ENCODE measurements at places on chromosomes 1 and 21. TPM values are rescaled to one million over a fixed set of nuclear protein-coding genes. Genes with fewer than 3 reads are reported as not detected.

DNA sequence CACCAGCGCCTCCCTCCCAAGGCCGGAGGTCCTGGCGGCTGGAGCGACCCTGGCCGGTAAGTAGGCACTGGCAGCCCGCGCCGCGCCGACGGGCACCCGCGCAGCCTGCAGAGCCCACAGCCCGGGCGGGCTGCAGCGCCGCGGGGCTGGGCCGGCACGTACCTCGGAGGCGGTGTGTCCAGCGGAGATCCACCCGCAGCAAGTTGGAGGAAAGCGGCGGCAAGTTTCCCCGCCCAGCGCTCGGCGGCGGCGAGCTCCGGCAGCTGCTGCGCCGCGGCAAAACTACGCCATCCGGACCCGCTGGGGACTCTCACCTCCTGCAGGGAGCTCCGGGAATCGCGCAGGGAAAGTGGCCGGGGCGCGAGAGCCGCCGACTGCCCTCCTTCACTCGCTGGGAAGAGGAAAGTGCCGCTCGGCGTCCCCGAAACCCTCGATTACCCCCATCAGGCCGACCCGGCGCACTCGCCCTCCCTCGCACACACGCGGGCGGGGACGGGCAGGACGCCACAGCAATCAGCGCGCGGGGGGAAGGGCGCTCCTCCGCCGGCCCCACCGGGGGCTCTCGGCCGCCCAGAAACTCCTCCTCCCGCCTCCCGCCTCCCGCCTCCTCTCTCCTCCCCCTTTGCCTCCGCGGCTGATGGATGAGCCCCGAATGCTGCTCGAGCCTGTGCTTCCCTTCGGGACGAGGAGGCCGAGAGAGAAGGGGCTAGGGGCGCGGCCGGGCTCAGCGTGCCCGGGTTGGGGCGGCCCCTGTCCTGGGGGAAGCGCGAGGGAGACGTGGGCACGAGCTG, at the start of gene TGFBR3:
Gene TGFBR3, minus strand, starts transcription at position 436 of the 791 bp plus-strand sequence. CDS start 24,620 bp downstream, outside the sequence.
- H3K4me1 ChIP-seq = peaks cover 31% of the 10 kb centered on the region
- H3K27me3 ChIP-seq = no peaks in the 10 kb centered on the region
- H3K27ac ChIP-seq = peak within 1 kb of the TSS; percentile 79
- H3K4me3 ChIP-seq = peak within 1 kb of the TSS; percentile 86
- peak; percentile 96 for DNase-seq
- H3K36me3 ChIP-seq = no peaks in the 10 kb centered on the region

DNA sequence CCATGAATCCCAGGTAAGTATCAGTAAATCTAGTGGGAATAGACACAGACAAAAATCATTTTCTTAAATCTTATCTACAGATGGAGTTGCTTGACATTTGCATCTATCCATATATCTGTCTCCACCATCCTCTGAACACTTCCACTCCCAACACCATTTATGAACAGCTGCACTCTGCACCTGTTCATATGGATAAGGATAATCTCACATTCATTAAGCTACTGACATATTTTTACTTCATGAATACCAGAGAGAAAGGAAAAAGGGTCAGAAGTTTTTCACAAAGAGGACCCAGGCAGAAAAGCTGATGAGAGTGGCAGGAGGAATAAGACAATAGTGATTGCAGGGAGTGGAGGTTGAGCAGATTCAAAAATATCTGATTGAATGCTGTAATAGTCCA, 222.6 kb downstream of the DNAH14 start:
- no peak for DNase-seq
- no peaks in the 10 kb centered on the region for H3K36me3 ChIP-seq
- H3K4me3 ChIP-seq = no peak overlapping the region
- H3K4me1 ChIP-seq = peaks cover 4% of the 10 kb centered on the region
- H3K27me3 ChIP-seq = no peaks in the 10 kb centered on the region

DNA sequence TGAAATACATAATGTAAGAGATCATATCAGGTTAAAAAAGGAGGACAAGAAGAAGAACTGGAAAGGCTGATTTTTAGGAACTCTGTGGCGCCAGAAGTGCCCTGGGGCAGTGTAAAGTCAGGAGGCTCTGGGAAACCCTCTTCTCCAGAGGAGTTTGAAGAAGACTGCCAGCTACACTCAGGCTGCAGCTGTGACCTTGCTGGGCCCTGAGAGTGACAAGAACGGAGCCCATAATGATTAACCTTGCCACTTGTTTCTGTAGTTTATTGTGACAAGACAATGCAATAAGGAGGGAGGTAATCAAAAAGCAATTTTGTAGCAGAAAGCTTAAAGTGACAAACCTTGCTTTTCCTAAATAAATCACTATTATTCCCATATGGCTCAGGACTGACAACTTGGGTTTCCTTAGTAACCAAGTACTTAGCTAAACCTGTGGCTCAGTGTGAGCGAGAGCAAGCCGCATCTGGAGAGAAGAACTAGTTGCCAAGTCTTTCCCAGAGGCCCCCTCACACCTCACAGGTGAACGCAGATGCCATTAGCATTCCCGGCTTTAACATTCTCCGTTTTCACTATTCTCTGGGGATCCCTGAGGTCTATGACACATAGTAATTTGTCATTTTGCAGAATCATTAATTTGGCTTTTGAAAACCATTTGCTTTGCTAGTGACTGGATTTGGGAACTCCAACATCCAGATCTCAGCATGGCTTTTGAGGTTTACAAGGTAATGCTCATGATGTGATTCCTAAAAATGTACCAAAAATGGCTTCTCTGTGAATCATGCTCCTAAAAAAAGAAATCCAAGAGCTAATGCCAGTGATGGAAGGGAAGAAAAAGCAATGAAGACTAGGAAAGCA, 115.9 kb downstream of the OMA1 start:
- H3K27me3 ChIP-seq = peaks cover 3% of the 10 kb centered on the region
- no peaks in the 10 kb centered on the region for H3K36me3 ChIP-seq
- no peaks in the 10 kb centered on the region for H3K4me1 ChIP-seq

Gene CRYAA
- total RNA-seq = not detected

Gene CACNA1S
- total RNA-seq = not detected
